ENCODE measurements at places on chromosomes 1 and 21.

- DNase-seq, result no peak
Measured at GRCh38 chr1:182671750-182672486, 12.5 kb downstream of the RGS8 start.

- DNase-seq, result no peak
Measured at GRCh38 chr1:34709547-34709946, 45.3 kb upstream of the GJB5 start.

DNA sequence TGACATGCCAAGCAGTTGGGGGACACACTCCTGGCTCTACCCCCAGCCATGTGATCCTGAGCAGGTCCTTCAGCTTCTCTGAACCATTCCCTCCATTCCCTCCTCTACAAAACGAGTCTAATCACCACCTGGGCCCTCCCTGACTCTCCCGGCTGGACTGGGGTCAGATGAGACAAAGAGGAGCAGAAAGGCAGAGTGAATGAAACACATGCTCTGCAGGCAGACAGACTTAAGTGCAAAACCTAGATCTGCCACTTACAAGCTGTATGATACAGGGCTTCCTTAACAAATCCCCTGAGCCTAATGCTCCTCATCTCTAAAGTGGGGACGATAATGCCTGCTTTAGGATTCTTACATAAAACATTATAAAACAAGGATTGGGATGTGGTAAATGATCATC is 17.3 kb downstream of the RIMS3 start:
- no peak for DNase-seq

DNA sequence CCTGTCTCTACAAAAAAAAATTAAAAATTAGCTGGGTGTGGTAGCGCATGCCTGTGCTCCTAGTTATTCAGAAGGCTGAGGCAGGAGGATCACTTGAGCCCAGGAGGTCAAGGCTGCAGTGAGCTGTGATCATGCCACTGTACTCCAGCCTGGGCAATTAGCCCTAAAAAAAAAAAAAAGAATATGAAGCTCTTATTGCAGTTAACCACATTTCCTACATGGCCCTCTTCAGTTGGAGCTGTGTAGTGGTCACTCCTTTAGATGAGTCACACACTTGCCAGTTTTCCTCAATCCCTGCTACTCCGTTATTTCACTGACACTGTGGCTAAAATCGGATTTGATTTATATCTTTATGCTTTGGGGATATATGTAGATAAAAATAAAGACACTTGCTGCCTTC is 11.8 kb downstream of the NFYC start:
- DNase-seq, result peak; percentile 32

DNA sequence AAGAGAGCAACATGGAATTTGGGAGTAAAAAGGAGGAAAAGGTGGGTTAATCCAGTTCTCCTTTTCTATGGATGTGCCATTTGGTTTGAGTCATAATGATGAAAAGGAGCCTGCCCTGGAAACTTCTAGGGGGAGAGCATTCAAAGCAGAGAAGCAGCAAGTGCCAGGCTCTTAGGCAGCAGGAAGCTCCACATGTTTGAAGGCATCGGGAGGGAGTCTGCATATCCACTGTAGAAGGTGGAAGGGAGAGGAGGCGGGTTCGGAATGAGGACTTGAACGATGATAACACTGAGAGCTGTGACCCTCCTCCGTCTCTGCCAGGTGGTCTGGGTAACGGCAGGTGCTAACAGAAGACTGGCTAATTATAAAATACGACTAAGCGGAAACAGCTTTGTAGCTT is 128.2 kb downstream of the RYR2 start:
- DNase-seq, result no peak

DNA sequence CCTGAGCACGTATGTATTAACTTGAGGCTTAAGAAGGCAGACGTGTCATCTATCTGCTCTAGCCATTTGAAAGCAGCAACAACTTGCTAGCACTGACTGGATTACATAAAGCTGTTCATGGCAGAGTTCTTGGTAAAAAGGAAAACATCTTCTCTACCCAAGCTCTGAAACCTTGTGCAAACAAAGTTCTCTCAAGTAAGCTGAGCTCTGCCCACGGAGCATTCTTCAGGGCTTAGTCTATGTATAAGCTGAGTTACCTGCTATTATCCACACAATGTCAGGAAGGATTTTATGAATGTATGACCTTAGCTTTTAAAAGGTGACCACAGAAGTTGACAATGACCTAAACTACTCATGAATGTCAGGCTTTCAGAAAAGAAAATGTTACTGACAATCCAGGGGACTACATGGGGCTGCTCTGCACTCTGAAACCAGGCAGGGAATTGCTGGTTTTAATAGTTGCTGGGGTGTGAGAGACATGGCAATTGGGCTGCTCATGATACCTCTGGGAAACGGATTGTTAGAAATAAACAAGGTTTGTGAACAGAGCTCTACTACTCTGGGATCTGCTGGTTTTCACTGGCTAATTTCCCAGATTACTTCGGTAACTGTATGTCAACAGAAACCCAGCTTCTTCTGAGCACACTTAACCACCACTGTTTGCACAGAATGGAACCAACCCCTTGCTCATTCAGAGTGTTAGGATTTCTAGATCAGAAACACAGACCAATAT is 29.6 kb upstream of the CCN1 start:
- DNase-seq, result no peak

- DNase-seq, result no peak
Measured at GRCh38 chr1:174914991-174915390, 84.8 kb upstream of the CACYBP start.

DNA sequence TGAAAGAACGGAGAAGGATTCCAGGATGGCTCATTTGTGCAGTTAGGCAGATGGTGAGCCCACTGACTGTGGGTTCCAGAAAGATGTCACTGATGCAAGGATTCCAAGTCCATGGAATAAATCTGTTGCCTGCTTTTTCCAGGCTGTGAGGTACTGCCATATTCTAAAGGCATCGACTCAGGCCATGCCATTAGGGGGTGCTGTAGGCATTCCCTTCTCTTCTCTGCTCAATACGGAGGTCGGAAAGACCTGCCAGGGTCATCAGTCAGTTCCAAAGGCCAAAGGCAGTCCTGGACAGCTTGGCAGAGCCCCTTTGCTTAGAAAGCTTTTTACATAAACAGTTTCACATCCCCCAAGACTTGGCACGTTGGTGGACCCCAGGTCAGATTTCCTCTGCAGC is 31.7 kb upstream of the TMEM125 start:
- DNase-seq, result peak; percentile 72

GRCh38 chr1:151342021-151342420 is 5.0 kb downstream of the RFX5 start:
- DNase-seq, result no peak

GRCh38 chr1:226945106-226945857 is 5.2 kb downstream of the COQ8A start:
- no peak for DNase-seq
